Activated CD4-positive, alpha-beta T cell treated with anti-CD3 and anti-CD28 coated beads, Interleukin-2, amount 50 U/mL, for 48 hours (primary cell): ENCODE measurements at places on chromosomes 6 and 20.

- no peak for DNase-seq
These were observed 58.5 kb downstream of the AHI1 start for GRCh38 chr6:135438907-135439535.

DNA sequence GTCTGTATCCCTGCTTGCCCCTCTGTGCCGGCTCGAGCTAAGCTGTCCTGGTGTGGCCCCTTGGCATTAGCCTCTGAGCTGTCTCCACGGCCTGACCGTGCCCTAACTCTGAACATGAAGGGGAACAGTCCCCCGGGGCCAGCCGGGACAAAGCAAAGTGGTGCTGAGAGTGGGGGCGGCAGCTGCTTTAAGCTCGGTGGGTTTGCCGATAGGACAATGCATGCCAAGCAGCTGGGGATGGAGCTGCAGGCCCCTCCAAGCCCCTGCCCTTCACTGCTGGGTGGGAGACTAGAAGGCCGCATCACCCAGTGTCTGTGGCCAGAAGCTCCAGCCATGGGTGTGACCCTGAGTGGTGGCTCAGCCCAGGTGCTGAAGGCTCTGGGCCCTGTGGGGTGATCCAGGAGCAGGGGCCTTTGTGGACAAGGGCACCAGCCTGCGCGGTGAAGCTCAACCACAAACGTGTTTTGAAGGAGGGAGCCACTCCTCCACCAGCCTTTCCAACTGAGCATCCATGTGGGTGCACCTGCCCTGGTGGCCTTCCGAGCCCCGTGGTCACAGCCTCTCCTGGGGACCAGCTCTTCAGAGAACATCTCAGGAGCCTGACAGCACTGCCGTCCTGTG lies 242.5 kb downstream of the ERMARD start:
- DNase-seq = no peak

DNA sequence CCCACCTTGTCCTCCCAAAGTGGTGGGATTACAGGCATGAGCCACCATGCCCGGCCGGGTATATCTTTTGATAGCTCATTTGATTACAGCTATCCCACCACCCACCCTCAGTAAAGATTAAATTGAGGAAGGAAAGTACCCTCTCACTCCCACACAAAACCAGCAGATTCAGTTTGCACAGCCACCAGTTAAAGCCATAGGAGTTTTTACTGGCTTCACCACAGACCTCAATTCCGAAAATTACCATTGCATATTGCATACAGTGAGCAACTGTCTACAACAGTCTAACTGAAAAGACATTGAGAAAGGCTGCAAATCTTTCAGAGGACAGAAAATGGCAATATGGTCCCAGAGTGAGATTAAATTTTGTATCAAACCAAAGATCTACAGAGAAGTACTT lies 34.9 kb downstream of the ESF1 start:
- no peak for DNase-seq

DNA sequence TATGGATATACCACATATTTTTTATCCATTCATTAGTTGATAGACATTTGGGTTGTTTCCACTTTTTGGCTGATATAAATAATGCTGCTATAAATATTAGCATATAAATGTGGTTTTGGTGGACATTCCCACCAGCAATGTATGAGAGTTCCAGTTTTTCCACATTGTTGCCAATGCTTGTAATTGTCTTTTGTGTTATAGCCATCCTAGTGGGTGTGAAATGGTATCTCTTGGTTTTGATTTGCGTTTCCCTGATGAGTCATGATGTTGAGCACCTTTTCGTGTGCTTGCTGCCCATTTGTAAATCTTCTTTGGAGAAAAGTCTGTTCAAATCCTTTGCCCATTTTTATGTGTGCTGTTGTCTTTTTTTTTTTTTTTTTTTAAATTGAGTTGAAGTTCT lies 54.4 kb downstream of the DHX35 start:
- no peak for DNase-seq

DNA sequence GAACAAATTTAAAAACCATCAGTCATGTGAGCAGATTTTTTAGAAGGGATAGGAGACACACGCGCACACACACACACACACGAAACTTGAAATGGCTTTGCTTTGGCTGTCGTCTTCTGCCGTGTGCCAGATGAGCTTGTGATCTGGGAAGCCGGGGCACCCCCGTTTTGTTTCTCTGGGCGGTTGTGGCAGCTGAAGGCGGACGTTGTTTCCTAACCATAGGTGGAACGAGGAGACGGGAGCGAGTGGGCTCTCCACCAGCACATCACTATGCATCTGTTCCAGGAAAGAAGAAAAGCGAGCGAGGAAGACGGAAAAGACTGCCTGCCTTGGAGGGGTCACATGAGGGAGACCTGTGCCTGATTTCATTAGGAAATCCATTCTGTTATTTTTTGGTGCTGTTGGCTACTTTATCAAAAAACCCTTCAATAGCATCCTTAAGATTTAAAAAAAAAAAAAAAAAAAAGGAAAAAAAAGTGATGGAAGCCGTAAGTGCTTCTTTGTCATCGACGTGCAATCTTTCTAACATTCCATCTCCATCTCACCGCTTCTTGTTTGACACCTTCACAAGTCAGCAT lies 142.1 kb downstream of the DTNBP1 start:
- no peak for DNase-seq

DNA sequence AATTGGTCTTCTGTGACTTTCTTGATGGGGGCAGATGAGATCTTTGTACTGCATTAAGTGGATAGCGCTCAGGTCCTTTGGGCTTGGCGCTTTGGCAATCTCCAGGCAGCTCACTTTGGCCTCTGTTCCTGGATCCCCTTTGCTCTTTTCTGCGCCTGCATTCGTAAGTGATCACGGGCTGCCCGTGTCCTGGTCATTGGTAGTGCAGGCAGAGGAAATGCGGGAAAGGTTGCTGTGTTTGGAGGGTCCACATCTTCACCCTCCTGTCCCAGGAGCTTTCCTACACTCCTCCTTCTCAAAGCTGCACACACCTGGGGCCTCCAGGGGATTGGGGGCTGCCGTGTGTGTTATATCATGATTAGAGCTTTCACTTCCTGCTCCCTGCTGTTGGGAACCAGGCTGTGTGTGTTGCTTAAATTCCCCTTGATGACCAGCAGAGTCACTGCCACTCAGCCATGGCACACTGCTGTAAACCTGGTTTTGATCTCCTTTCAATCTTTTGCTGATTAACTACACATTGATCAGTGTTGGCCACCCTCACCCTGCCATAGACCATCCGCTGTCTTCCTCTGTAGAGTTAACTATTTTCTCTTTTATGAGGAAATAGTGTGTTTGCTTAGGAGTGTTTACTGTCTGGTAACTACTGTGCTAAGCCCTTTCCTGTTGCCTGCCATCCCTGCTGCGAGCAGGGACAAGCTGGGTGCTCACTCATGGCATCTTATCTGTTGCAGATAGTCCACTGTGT lies 13.0 kb upstream of the SNHG17 start:
- DNase-seq = no peak

GRCh38 chr20:15005300-15005986 lies 668.0 kb upstream of the FLRT3 start:
- DNase-seq = no peak

DNA sequence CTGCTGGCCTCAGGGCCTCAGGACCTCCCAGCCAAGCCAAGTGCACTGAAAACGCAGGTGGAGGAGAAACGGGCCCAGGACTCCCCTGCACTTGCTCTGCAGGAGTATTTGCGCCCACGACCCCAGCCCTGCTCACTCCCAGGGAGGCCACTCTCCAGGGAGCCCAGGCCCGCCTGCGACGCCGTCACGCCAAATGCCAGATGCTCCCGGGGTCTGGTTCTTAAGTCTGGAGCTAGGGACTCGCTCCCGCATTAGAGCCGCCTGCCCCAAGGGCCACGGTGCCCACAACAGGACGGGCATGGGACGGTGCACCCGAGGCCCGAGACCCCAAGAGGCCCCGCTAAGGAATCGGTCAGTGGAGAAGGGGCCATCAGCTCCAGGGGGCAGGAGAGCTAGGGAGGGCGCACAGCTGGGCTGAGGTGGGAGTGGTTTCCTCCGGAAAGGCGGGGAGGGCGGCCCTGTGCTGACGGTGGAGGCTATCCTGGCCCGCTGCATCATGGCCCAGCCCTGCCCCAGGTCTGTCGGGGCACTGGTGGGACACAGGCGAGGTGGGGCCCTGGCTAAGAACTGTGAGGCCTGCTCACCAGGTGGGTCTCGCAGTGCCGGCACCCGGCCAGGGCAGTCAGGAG lies 44.1 kb upstream of the CHRNA4 start:
- no peak for DNase-seq

DNA sequence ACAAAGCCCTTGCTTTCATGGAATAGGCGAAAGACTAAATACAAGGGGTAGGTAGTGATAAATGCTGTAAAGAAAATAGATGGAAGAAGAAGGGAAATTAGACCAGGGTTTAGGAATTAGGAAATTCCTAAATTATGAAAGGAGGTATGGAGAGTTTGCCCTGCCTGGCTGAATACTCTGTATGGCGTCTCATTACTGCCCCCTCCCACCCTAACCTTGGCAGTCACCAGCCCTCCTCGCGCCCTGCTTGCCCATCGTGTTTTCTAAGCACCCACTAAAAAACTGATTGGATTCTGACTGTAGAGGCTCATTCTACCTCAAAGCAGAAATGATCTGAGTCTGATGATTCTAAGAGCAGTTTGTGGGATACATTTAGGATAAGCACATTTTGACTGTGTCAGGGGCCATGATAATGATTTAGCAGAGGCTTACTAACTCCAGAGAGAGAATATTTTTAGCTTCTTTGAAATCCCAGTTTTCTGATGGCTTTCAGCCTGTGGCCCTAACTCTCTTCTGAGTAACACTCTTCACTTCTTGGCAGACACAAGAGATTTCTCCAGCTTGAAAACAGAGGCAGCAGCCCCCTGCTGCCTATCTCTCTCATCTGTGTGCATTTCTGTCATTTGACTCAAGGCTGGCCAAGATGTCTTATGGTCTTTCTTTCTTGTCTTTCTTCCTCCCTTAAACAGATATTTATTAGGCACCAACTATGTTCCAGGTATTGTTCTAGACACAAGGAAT lies 1.4 kb upstream of the CHD6 start:
- DNase-seq = no peak

GRCh38 chr6:56640374-56640773 lies 2.3 kb downstream of the DST start:
- no peak for DNase-seq

DNA sequence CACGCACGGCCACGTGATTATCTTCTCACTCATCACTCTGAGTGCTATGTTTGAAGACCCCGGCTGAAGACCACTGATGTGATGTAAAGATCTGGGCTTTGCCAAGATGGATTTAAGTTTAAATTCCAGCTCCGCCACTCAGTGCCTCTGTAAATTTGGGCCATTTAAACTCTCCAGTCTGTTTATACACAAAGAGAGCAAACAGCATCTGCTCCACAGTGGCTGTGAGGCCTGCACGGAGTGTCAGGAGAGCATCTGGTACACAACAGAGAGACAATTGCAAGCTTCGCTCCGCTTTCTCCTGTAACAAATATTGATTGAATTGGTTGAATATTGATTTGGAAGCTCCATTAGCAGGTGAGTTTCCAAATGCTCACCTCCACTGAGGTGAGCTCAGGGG lies 80.5 kb upstream of the FRMD1 start:
- DNase-seq = no peak

DNA sequence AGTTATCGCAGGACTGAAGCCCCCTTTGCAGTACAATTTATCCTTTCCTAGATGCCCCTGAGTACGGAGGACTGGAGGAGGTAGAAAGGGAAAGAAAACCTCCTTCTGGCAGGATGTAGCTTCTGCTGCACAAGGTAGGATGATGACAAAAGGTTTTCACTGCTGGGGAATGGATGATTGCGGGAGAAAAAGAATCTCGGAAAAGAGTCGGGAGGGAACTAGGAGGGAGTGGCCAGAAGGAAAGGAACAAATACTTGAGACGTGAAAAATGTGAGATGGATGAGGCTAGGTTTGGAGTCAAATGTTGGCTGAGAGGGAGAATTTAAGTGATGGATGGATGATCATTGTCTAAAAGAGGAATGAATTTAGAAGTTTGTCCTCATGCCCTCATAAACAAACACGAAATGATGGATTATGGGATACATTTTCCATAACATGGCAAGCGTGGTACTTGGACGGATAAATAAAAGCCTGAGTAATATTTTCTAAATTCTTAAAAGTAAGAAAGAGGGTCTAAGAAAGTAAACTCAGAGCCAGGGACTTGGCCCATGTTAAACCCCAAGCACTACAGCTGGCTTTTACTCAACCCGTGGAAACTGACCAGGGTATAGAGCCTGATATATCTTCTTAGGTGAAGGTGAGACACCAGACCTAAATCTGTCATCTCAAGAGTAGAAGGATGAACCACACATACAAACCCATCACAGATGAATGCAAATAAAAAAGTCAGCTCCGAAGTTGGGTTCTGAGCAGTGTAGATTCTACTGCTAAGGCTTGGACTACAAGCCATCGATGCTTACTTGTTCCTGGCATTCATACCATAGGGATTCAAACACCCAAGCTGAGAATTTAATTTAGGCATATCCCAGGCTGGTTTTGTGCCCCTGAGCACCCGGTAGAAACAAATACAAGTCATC lies 72.4 kb downstream of the HFE start:
- DNase-seq = no peak

DNA sequence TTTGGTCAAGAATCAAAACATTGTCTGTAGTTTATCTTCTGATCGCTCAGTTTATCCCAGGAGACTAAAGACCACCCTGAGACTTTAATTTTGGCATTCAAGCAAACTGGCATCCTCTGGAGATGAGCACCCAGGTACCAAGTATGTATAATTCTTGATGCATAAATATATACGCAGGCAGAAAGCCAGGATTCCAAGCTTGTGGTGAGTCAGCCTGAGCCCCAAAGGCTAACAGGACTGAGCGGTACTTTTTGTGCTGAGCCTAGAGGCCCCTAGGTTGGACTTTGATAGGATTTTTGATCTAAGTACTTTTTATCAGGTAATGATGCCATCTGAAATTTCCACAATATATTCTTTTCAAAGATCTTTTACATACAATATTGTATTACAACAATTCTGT lies 301.3 kb downstream of the TFAP2B start:
- no peak for DNase-seq

DNA sequence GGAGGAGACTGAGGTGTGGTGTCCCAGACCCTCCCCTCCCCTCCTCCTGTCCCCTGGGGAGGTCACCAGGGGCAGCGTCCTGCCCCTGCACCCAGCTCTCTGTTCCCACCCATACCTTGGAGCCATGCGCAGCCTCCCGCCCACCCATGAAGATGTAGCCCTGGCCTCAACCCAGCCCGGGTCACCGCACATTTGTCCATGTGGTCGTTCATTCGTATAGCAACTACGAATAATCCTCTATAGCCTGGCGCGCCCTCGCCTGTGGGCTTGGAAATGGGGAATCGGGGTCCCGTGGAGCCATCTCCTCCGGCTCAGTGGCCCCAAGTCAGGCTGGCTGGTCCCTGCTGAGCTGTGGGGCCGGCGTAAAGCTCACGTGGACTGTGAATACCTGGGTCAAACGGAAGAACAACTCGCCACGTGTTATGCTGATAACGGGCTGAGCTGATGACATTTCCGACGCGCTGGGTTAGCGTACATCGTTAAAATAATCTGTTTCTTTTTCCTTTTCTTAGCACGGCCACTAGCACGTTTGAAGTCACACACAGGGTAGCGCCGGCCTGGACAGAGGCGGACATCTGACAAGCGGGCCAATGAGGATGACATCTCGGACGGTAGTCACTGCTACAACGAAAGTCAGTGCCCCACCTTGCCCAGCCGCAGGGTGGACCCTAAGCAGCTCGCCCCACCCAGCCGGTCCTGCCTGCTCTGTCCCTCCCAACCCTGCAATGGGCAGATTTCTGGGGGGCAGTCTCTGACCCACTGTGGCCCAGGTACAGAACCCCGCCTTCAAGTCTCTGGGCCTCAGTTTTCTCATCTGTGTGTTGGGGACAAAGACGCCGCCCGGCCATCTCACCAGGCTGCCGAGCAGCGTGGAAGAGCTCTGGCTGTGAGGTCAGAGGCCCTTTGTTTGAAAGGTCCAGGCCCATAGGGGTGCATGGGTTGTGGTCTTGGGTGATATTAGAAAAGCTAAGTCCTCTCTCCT lies 19.8 kb upstream of the RBBP8NL start:
- DNase-seq = no peak

GRCh38 chr6:148523551-148523950 lies 180.9 kb downstream of the SASH1 start:
- no peak for DNase-seq
